CD8-positive, alpha-beta T cell (primary cell): ENCODE measurements at places on chromosomes 1 and 21.

DNA sequence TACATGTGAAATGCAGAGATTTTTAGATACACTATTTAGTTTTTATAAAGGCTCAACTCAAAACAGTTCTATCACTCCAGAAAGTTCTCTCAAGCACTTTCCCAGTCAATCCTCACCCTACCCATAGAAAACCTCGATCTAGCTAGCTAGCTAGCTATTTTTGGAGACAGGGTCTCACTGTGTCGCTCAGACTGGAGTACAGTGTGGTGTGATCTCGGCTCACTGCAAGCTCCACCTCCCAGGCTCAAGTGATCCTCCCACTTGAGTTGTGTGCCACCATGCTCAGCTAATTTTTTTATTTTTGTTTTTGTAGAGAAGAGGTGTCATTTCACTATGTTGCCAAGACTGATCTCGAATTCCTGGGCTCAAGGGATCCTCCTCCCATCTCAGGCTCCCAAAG lies 236.9 kb downstream of the RERE start:
- DNase-seq, result no peak

- DNase-seq, result peak; percentile 86
These were observed 1.2 kb downstream of the SYTL1 start for GRCh38 chr1:27342778-27343638.

GRCh38 chr1:193104502-193104906 lies 710 bp downstream of the GLRX2 start:
- peak; percentile 3 for DNase-seq

GRCh38 chr1:206695733-206696132 lies 11.0 kb downstream of the MAPKAPK2 start:
- no peak for DNase-seq

GRCh38 chr21:45560106-45561021 lies 18.1 kb upstream of the SLC19A1 start:
- DNase-seq, result no peak

- no peak for DNase-seq
These were observed 46.4 kb upstream of the TRABD2B start for GRCh38 chr1:48043622-48044021.

DNA sequence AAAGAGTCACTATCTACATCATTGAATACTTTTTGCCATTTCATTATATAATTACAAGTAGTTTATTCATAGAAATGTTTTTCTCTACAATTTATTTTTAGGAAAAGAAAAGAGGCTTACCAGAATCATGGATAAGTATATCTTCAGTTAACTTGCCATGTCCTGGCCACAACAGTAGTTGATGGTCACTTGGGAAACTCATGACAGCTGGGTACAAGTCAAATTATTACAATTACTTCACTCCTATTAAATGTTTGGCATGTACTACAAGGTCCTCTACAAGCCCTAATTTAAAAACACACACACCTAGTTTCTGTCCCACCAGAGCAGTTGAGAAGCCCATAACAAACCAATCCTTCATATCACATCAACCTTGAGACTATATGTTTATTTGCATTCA lies 29.4 kb downstream of the PALMD start:
- DNase-seq, result no peak

- no peak for DNase-seq
These were observed 46.1 kb downstream of the ITSN1 start for GRCh38 chr21:33688353-33688752.

DNA sequence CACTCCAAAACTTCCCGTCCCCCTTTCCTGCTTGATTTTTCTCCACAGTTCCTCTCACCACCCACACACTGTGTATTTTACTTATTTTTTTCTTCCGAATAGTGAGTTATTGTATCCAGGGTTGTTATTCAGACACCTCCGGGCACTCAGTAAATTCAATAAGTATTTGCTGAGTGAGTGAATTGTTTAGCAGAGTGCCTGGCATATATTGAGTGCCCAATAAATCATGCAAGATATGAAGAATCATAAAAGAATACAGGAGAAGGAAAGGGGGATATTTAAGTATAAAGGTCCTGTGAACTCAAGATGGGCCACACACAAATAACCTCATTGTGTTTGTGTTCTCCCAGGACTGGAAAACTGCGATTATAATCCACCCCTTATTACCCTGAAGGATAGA lies 139.9 kb downstream of the GALNT2 start:
- no peak for DNase-seq

DNA sequence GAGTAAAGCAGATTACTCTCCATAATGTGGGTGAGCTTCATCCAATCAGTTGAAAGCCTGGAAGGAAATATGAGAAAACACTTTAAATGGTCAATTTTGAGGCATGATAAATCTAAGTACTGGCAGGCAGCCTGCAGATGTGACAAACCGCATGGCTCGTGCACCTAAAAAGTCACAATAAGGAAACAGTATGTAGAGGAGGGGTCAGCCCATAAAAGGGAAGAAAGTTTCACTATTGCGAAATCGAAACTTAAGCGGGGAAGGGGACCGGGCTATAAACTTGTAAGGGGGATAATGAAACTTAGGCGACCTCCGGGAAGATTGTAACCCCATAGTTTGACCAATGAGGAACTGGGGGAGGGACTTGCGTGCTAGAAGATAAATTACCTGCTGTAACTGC lies 109.8 kb downstream of the PLPPR4 start:
- no peak for DNase-seq

- DNase-seq, result no peak
These were observed 6.3 kb downstream of the CELF3 start for GRCh38 chr1:151710187-151710840.

DNA sequence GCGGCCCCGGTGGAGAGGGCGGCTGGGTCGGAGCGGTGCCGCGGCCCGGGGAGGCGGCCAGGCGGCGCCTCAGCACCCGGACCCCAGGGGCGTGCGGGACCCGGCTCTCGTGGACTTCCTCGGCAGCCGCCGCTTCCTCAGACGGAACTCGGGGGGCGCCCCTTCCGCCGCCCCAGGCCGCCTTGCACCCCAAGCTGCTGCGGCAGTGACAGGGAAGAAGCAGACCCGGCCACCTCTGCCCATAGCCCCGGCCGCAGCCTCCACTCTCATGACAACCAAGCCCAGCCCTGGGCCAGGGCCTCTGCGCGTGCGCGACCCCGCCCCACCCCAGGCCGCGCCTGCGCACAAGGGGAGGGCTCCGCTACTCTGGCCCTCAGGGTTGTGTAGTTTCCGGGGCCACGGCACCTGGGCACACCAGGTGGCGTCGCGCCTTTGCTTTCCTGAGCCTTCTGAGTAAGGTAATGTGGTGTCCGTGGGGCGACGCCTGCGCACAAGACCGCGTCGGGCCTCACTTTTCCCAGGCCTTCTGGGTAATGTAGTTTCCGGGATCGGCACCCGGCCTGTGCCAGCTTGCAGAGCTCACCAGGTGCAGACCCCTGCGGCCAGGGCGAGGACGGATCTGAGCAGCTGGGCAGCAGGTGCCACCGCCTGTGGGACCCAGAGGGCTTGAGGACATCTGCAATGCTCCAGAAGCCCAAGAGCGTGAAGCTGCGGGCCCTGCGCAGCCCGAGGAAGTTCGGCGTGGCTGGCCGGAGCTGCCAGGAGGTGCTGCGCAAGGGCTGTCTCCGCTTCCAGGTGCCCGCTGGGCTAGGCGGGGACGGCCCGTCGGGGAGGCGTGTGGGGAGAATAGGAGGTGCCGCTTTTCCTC lies at the start of the genes CEP104 and DFFB:
CEP104 (minus strand) TSS at position 289 of the 868 bp plus-strand sequence. CDS start 4,804 bp downstream, outside the sequence.
DFFB (plus strand) TSS at position 554 of the 868 bp plus-strand sequence; CDS start at position 682, 128 bp downstream.
- peak; percentile 97 for DNase-seq

- peak; percentile 16 for DNase-seq
These were observed 26.4 kb downstream of the HIVEP3 start for GRCh38 chr1:41892301-41892781.

DNA sequence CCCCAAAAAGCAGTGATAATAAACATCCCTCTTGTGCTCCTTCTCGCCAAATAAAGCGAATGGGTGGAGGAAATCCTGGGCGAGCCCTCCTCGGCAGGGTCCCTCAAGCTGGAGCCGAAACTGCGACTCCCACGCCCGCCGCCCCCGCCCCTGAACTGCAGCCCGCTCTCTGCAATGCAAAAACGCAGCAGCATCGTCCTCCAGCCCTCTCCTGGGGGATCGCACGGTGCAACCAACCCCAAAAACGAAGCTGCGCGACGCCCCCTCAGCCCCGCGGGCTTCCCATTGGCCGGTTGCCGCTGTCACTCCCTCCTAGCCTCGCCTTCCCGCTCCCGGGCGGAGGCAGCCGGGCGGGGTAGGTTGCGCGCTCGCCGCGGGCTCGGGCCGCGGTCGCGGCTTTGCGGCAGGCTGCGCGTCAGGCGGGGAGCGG lies at the start of gene TMCC2:
TMCC2 (plus strand) TSS at position 363 of the 430 bp plus-strand sequence. CDS start 619 bp downstream, outside the sequence.
- peak; percentile 90 for DNase-seq

DNA sequence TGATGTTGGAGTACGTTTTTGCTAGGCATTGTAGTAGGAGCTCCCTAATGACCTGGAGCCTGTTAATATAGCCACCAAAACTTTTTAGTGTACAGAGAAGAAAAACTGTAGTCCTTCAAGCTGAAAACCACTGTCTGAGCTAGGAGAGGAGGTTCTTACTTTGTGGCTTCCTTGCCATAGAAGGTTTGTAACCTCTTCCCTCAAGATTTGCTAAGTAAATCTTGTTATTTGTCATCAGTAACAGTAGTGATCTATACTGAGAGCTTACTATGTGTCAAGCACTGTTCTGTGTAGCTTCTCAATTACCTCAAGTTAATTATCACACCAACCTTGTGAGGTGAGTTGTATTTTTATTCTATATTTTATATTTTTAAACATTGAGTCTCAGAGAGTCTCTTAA lies 21.2 kb upstream of the LRRC8C start:
- DNase-seq, result no peak

- no peak for DNase-seq
These were observed 281.8 kb downstream of the VAV3 start for GRCh38 chr1:107683191-107683657.

DNA sequence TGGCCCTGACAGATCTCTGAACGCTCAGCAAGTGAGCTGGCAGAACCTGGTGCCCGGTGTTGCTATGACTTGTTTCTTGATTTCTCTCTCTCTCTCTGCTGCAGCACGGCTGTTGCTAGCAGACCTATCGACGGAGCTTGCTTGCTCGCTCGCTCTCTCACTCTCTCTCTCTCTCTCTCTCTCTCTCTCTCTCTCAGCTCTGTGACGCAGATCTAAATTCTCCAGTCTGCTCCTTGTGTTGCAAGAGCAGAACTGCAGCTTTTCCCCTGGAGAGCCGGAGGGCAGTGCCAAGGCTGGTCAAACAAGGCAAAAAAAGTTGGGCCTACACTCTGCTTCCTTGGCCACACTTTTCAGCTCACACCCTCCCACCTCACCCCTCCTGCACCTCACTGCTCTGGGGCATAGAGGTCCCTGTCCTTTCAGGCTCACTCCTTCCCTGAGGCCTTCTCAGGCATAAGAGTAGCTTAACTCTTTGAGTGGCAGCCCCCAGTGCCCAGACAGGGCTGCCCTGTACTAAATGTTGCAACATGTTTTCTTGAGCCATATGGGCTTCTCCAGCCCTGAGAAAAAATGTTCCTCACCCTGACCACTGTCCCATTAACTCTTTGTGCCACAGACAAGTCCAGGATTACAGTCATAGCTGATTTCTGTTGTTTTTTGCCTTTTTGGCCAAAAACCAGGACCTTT lies 72.2 kb downstream of the CD46 start:
- DNase-seq, result peak; percentile 66

DNA sequence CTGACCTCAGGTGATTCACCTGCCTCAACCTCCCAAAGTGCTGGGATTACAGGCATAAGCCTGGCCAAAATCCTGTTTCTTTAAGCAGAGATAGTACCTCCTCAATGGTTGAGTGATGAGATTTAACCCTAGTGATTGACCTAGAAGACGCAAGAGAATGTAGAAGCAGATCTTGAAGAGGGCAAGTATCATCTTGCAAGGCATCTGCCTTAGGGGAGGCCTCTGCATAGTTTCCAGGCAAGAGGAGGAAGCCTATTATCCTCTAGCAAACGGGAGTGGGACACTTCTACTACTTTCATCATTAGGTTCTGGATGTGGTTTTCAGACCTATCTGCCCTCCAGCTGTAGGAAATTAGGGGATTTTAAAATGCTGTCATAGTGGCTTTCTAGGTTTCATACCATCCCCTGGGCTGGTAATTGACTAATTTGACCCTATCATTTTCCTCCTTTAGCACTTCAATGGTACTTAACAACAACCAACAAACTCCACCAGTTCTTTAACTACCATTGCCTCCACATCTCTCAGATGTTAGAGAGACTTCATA lies 10.0 kb upstream of the TRIM62 start:
- DNase-seq, result no peak

DNA sequence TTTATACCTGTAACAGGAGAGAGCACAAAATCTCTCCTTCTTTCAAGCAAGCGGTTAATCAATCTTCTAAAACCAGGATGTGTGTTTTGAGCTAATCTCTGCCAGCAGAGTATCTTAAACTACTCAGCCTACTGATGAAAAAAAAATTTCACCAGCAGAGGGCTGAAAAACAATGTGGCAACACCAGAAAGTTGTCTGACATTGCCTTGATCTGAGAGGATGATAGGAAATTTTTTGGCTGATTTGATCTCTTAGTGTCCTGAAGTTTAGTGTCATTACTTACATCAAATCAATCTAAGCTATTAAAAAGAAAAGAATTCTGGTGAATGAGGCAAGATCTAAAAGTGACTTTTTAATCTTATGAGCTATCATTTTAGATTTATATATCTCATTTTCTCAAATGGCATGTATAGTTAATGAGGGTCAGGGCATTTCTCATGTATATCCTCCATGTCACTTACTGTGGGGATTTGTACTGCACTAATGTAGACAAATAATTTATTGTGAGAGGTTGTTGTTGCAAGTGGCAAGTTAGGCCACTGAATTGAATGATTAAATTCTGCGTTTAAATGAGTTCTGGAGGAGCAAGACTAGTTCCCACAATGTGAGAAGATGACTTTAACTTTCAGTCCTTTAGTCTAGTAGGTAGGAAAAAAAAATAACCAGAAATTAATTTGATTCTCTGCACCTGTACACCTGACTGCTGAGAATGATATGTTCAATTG lies 10.9 kb downstream of the ADAMTS1 start:
- no peak for DNase-seq

- no peak for DNase-seq
These were observed 13.1 kb downstream of the NR5A2 start for GRCh38 chr1:200040481-200041138.

DNA sequence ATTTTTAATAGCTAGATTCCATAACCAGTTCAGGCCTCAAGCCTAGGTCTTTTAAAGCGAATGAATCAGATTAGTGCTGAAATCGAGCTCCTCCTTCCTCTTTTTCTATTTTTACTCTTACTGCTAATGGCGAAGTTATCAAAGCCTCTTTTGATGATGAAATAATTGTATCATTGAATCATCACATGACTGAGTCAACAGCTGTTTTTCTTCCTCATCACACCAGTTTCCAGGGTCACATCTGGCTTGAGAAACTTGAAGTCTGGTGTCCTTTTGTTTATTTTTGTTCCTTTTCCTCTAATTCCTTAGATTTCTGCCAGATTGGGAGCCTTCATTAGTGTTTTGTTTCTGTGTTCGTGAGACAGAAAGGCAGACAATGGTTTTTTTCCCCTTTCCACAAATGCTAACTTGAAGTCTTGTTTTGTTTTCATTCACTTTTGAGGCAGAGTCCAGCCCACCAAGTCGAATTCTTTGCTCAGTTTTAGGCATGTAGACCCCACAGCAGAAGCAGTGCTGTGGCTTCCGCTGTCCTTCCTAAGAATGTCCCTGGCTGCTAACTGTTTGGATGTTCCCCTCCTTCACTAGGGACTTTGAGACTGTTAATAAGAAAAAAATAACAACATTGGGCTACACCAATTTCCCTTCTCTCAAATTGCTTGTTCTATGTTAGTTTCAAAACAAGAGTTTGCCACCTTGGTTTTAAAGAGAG lies 51.9 kb upstream of the FMOD start:
- DNase-seq, result no peak
